ENCODE measurements at places on chromosomes 5 and 9.

GRCh38 chr9:97386733-97387503 is 25.0 kb upstream of the TDRD7 start:
- peak; percentile 47 for DNase-seq

GRCh38 chr9:33193818-33194217 is 26.7 kb upstream of the B4GALT1 start:
- no peak for DNase-seq

DNA sequence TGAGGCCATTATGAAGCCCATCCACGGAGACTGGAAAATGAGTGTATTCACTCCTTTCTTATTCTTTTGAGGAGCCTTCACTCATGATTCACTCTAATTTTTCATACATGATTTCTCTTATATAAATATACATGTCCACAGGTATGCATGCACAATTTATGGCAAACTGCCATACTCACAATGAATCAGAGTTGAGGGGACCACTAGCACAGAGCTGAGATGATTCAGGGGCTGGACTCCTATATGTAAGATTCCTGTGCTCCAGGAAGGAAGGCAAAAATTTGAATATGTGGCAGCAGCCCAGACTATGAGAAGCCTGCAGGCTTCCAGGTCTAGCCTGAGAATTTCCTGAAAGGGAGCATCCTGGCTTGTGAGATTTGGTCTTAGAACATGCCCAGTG is 484.6 kb downstream of the PRELID2 start:
- DNase-seq, result no peak

GRCh38 chr5:55997742-55998351 is 3.1 kb upstream of the IL6ST start:
- DNase-seq, result no peak

GRCh38 chr5:159333545-159333925 is 3.2 kb upstream of the IL12B start:
- DNase-seq, result no peak

Data from activated CD8-positive, alpha-beta memory T cell treated with anti-CD3 and anti-CD28 coated beads for 1 hour (primary cell).